ENCODE measurements at places on chromosomes 3 and 15.
A peak's percentile ranks its signal among the peaks of the same experiment; 100 is the strongest.

- no peak for DNase-seq
Measured at GRCh38 chr3:172836390-172836997, 86.0 kb downstream of the ECT2 start.

- no peak for DNase-seq
Measured at GRCh38 chr3:111807826-111808225, 51.2 kb upstream of the PHLDB2 start.

DNA sequence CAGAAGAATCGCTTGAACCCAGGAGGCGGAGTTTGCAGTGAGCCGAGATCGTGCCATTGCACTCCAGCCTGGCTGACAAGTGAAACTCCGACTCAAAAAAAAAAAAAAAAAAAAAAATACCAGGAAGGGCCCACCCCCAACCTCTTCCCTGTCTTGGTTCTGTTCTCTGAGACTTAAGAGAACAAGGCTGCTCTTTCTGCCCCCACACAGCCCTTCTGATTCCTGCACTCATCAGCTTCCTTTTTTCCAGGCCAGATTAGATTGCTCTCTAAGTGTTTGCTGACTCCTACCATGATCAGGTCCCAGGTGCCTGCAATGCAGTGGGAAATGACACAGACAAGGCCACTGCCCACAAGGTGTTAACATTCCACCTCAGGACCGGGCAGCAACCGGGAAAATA, 13.0 kb downstream of the TMEM44 start:
- no peak for DNase-seq

- no peak for DNase-seq
Measured at GRCh38 chr3:123371859-123372685, 76.8 kb downstream of the ADCY5 start.

DNA sequence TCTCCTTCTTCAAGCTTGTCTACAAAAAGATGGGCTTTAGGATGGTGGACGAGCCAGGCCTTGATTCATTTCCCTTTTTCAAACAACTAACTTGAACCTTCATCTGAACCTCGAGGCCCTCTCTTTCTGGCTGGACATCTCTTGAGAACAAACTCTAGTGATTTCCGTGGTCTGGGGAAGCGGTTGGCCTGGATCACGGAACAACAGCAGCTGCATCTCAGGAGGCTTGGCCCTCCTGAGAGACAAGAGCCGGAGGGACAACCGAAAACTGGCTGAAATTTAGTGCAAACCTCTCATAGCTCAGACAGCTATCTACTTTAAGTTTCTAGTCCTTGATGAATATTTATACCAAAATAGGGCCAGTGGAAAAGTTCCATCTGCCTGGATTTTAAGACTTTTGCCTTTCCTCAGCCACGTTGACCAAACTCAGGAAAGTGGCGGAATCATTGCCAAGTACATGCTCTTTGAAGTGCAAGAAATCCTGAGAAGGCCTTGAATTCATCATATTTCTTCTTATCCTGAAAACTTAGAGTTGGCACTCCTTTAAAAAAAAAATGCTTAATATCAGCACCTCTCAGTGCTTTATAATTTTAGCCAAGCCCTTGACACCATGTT, 14.5 kb downstream of the LMCD1 start:
- DNase-seq, result no peak

DNA sequence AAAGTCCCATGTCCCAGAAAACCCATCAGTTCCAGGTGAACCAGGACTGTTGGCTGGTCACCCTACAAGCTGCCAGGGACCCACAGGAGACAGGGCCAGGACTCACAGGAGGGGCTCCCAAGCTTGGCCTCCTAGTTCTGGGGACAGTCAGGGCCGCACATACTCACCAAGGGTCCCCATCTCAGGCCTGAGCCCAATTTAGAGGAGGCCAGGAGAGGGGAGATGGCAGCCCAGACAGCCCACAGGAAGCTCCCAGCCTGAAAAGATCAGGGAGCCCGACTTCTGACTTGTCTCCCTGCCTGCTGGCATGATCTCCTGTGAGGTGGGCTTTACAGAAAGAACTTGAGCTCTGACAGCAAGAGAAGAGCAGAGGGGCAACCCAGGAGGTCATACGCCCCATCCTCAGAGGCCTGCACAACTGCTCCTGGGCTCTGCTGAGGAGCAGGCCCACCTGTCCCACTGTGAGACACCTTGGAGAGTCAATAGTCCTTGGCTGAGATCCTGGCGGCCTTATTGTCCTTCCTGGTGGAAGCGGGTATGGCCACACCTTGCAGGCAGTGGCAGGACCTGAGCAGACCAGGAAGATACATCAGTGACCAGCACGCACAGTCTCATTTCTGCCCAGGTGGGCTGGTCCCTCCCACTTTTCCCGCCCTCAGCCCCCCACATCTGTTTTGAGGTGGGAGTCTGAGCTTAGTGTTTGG, 2.5 kb upstream of the ISLR start:
- no peak for DNase-seq

- no peak for DNase-seq
Measured at GRCh38 chr3:18481946-18482548, 56.9 kb upstream of the SATB1 start.

DNA sequence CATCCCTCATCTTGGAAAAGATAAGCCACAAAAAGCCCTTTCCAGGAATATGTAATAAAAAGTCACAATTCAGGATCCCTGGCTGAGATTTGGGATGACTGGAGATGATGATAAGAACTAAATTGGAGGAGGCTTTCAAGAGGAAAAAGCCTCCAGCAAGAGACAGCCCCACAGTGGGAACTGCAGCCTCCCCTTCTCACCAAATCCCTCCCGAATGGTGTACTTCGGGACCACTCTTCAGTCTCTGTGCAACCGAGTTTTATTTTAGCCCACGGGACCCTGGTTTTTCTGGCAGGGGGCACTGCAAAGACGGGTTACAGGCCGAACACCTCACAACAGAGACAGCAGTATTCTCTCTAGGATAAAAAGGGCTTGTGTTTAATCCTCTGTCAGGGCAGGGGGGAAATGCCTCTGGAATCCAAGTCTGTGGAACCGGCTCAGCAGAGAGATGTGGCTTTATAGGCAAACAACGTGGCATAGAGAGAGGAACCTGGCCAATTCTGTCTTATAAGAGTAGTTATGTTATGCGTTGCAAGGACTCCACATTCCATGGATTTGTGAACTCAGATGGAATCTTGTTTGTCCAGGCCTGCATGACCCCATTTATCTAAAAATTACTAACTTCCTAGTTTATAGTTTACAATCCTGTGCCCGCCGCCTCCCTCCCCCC, 1.2 kb upstream of the LMCD1 start:
- DNase-seq, result no peak

DNA sequence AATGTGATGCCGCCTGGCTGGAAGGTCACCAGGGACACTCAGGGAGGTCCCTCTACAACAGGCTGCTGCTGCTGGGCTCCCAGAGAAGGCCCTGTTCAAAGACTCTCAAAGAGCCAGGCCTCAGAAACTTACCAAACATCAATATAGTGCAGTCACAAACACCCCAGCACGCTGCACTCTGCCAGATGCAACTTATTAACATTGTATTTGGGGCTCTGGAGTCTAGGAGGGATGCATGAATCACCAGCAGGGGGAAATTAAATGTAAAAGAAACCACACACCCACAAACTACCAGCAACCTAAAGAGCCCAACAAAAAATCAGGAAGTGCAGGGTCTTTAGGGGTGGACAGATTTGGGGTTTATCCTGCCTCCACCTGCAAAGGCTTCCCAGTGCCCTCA, 74.6 kb upstream of the SPATA12 start:
- DNase-seq, result no peak

DNA sequence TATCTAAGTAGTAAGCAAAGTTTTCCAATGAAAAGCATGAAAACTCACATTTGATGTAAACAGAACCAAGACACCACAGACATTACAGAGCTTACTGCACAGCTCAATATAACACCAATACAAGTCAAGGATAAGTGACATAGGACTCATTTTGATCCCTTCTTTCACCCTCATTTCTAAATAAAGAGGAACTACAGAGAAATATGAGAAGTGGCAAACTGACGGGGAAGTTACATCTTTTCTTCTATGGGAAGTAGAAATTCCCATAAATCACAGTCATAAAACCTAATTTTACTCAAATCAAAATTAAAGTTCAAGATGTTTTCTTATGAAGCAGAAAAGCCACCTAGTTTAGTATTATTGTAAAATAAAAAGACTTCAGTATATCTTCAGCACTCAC, 3.8 kb downstream of the ATG3 start:
- no peak for DNase-seq

DNA sequence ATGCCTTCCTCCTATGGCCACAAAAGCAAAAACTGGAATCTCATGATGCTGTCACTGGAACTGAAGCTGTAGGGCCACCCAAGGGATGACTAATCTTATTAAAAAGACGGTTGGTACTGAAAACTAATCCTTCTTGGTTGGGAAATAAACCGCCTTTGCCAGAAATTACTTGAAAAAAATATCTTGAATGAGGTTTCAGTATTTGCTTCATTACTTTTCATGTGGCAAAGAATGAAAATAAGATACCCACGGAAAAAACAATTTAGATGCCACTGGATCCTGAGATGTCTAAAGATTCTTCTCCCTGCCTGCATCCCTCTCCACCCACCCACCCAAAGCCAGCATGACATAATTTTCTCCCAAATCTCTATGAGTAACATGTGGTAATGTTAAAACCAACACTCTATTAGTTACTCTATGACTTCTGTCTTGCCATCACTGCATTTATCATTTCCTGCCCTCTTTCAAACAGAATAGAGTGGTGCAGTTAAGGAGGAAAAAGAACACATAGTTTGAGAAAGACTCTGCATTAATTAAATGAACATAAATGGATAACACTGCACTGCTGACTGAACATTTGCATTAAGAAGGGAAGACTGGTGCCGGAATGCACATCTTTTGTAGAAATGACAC, 111.8 kb upstream of the DPH6 start:
- no peak for DNase-seq

GRCh38 chr15:45449916-45450867, 71.8 kb upstream of the GATM start:
- no peak for DNase-seq

- DNase-seq, result no peak
Measured at GRCh38 chr15:100713163-100713867, 110.9 kb downstream of the ASB7 start.

- no peak for DNase-seq
Measured at GRCh38 chr3:120170223-120170622, 76.0 kb upstream of the GSK3B start.

- no peak for DNase-seq
Measured at GRCh38 chr3:182135056-182135455, 423.3 kb downstream of the SOX2 start.

DNA sequence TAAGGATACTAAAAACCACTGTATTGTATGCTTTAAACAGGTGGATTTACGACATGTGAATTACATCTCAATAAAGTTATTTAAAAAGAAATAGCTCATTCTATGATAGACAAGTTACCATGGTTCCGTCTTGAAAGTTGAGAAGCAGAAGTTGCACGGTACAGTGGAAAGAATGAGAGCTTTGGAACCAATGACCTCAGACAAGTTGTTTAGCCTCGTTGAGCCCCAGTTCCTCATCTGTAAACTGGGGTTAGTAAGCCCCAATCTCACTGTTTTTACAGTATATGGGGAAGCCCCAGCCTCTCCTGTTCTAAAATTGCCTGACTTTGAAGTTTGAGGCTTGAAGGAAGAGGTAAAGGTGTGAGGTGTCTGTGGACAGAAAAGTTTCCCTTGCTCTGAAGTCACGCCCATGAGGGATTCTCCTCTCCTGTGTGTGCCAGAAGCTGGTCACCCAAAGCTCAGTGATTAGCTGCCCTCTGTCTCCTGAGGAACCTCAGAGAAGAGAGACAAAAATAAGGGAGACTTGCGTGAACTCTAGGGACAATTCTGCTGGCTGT, 10.0 kb downstream of the CRYGS start:
- DNase-seq, result peak; percentile 12

- no peak for DNase-seq
Measured at GRCh38 chr15:69074001-69074842, 59.7 kb downstream of the NOX5 start.

- DNase-seq, result no peak
Measured at GRCh38 chr3:118199044-118199443, 835.6 kb downstream of the IGSF11 start.

GRCh38 chr15:98164571-98164970, 204.1 kb downstream of the ARRDC4 start:
- no peak for DNase-seq

DNA sequence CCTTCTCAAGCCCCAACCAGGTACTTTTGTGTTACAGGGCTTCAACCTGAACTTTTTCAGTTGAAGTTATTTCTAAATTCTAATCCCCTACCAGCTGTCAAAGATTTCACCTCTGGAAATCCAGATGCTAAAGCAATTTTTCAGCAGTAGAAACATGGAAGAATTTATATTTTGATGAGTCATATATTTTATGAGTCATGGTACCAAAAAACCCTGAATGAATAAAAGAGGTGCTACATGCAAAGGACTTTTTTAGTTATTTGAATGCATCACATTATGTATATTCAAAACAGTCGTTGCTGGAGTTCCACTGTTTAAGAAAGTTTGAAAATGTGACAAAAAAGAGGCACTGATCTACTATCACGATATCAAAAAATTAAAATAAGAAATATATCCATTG, 96.0 kb upstream of the ZNF385D start:
- DNase-seq, result no peak

- DNase-seq, result no peak
Measured at GRCh38 chr3:198071602-198072287, 111.7 kb downstream of the LMLN start.

DNA sequence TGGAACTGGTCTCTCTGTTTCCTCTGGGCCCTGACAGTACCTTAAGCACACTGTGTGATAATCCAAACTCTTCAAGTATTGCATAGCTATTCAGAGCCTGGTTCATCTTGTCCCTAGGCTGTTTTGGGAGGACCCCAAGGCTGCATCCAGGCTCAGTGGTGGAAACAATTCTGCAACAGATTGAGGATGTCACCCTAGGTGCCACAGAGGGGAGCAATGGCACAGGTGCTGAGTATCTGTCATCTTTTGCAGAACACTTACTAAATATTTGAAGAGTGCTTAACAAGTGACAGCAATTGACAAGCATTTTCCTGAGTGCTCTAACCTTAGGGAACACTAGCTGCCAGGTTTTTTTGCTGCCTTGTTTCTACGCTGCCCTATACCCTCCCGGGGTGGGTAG, 27.8 kb downstream of the STARD5 start:
- no peak for DNase-seq

DNA sequence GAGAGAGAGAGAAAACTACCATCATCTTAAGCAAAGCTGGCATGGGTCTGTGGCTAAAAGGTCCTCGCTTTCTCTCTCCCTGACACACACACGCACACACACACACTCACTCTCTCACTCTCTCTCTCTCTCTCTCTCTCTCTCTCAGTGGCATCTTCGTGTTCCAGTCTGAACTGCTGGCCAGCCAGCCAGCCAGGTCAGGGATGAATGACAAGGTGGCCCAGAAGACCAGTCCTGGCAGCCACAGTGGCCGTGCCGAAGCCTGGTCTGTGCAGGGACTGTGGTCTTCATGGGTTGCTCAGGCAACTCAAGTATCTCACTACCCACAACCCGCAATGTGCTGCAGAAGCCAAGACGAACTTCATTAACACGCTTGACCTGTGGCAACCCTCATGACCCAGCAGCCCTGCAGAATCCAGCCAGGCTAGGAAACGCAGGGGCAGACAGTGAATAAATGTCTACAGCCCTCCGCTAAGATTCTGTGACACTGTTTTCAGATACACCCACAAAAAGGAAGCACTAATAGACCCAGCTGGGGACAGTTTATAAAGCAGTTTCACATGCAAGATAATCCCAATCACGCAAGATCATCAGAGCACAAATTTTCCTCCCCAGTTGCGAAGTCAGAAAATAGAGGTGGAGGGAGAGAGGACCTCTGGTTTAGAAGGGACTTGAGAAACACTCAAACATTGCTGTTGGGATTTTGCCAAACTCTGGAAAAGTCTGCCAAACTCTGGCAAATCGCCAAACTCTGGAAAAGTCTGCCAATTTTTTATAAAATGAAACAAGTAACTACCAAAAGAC, 66.4 kb downstream of the XXYLT1 start:
- no peak for DNase-seq

All from T-helper 17 cell (primary cell).